ENCODE measurements at places on chromosomes 1 and 21. TPM values are rescaled to one million over a fixed set of nuclear protein-coding genes. Genes with fewer than 3 reads are reported as not detected.

NRDC gene
- polyA plus RNA-seq = 85.3 TPM

CNKSR1 gene
- 46.8 TPM for polyA plus RNA-seq

GBP1 gene
- 4.9 TPM for polyA plus RNA-seq

DNA sequence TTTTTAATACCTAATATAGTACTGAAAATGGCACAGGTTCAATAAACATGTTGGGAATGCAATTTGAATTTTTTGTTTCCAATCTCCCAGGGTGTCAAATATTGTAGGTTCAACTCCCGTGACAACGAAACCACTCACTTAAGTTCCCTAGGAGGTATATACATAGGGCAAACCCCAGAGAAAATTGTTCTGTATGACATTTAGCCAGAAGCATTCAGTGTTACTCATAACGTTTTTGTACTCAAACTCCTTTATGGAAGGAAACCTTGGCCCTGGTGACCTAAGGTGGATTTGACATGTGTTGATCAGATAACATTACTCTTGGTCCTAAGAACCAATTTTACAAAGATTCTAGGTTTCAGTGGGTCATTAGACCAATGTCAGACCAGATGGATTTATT, 110.6 kb downstream of the USP25 start:
- H3K4me1 ChIP-seq = no peaks in the 10 kb centered on the region
- no peaks in the 10 kb centered on the region for H3K27me3 ChIP-seq
- no peak overlapping the region for H3K27ac ChIP-seq
- DNase-seq = no peak

DNA sequence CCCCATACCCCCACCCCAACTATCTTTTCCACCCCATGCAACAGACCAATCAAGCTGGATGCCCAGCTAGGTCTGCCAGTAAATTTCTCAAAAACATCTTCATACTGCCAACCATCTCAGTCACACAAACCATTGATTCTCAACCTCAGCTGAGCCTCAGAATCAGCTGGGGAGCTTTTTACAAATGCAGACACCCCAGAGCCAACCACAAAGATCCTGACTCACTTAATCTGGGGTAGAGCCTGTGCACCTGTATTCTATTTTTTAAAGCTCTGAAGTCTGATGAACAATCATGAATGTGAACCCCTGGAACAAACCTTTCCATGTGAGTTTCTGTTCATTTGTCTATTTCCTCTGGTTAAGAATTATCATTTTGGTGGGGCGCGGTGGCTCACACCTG, 66.0 kb downstream of the ZNF281 start:
- no peak overlapping the region for H3K4me3 ChIP-seq
- no peaks in the 10 kb centered on the region for H3K36me3 ChIP-seq
- no peaks in the 10 kb centered on the region for H3K4me1 ChIP-seq
- no peaks in the 10 kb centered on the region for H3K27me3 ChIP-seq
- no peak for DNase-seq

Measured in pancreas (tissue), 10 donors.